Right cardiac atrium (tissue), 5 donors: ENCODE measurements at places on chromosomes 6 and 20. TPM values are rescaled to one million over a fixed set of nuclear protein-coding genes. Genes with fewer than 3 reads are reported as not detected.
A peak's percentile ranks its signal among the peaks of the same experiment; 100 is the strongest.

GRCh38 chr6:127343809-127344659 is 625 bp upstream of the ECHDC1 start:
- DNase-seq: no peak

DNA sequence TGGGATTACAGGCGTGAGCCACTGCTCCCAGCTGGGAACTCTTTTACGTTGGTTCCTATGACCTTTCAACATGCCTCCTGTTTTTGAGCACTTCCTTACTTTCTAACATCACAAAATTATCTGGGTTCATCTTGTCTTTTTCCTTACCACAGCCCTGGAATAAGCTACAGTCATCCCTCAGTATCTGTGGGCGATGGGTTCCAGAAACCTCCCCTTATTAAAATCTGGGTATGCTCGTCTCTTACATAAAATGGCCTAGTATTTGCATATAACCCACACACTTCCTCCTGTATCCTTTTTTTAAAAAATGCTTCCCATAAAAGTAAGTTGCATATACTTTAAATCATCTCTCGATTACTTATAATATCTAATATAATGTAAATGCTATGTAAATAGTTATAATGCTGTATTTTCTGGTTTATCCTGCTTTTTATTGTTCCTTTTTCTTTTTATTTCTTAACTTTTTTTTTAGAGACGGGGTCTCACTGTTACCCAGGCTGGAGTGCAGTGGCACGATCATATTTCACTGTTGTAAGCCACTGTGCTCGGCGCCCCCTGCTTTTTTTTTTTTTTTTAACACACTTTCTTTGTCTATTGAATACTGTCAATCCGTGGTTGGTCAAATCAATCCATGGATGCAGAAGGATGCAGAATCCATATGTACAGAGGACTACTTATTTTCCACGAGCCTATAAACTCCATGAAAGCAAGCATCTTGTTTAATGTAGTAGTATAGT is 9.2 kb downstream of the RPF2 start:
- no peak for DNase-seq

GRCh38 chr6:18491308-18492045 is 104.3 kb downstream of the RNF144B start:
- DNase-seq: no peak

- no peak for DNase-seq
Observed at GRCh38 chr6:56838965-56839364, 115.9 kb upstream of the BEND6 start.

DNA sequence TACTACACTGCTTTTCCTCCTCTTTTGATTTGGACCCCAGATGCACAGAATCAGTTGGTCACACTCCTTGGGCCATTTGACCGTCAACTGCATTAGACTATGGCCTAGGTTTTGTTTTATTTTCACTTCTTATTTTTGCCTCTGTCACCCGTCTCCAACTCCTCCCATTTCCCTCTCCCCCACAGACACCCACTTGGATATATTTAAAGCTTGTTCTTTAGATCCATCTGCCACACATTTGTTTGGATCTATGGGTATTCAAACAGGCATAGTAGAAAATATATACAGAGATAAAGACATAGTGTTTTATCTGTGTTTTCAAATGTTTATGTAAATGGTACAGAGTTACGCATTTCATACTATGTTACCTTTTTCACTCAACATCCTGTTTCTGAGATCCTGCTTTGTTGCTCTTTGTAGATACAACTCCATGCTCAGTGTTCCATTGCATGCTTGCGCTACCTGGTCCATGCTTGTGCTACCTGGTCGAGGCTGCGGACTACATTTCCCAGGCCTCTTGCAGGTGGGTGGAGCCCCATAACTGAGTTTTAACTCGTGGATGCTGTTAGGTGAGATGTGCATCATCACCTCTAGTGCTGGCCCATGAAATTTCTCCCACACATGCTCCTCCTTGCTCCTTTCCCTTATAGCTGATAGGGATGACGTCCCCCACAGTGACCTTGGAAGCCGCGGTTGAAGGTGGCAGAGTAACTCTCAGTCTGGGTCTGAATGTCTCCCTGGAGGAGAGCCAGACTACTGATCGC is 11.5 kb upstream of the PREX1 start:
- no peak for DNase-seq

- no peak for DNase-seq
Observed at GRCh38 chr6:133954657-133955576, 1.9 kb downstream of the TBPL1 start.

DNA sequence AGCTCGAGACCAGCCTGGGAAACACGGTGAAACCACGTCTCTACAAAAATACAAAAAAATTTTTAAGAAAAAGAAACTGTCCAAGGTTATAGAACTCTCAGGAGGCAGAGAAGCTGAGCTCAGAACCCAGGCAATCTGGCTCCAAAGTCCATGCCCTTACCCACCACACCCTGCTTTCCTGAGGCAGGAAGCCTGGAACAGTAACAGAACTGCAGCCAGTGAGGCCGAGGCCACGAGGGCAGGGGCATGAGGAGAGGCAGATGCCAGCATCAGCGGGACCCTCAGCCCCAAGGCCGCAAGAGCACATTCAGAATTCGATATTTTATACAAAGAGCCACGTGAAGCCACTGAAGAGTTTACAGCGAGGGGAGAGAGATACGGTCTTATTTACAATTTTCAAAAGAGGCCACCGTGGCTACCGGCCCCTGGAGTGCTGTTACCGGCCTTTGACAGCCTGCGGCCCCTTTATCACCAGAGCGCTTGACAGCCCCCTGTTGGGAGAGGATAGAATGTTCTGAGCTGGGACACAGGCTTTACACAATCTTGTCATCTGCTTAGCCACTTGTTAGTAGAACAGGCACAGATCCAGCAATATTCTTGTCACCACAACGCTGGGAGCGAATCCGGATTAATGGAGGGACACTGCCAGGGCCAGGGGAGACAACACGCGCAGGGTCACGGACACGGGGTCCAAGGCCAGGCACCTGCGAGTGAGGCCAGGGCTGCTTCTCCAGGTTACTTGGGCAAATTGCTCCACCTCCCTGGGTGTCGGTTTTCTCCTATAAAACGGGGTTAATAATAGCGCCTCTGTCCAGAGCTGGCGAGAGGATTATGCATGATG is 5.6 kb downstream of the SPATA2 start:
- no peak for DNase-seq

- DNase-seq: peak; percentile 68
Observed at GRCh38 chr20:58598211-58599015, 52.7 kb upstream of the STX16 start.

The ADGRF4 gene
- 0.09 TPM for total RNA-seq

The ZMYND8 gene
- total RNA-seq: 31.4 TPM

The PDE7B gene
- total RNA-seq: 11.6 TPM

The HAO1 gene
- total RNA-seq: not detected
